Right kidney (tissue), 9 donors: ENCODE measurements at places on chromosomes 13 and 19.
A peak's percentile ranks its signal among the peaks of the same experiment; 100 is the strongest.

GRCh38 chr13:98111168-98112098 lies 31.5 kb upstream of the FARP1 start:
- DNase-seq = no peak

DNA sequence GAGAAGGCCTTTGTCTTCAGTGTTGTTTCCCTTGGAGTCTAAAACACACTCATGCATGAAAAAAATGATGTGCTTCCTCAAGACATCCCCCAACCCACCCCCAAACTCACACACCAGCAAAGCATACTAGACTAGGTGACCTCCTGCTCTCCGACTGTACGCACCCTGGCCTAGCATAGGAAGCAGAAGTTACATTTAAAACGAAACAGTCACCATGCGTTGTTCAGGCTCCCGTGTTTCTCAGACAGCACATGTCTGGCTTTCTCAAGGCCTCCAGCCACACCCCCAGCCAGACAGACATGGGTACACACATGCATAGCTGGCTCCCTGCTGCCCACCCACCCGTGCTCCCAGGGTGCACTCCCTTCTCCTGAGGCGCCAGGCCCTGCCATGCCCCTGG lies 28.7 kb upstream of the C1QTNF9 start:
- peak; percentile 34 for DNase-seq

- DNase-seq = peak; percentile 3
These were observed 483.1 kb downstream of the GPC6 start for GRCh38 chr13:93709506-93710244.

GRCh38 chr13:112696001-112696868 lies 6.4 kb downstream of the ATP11A start:
- DNase-seq = no peak

DNA sequence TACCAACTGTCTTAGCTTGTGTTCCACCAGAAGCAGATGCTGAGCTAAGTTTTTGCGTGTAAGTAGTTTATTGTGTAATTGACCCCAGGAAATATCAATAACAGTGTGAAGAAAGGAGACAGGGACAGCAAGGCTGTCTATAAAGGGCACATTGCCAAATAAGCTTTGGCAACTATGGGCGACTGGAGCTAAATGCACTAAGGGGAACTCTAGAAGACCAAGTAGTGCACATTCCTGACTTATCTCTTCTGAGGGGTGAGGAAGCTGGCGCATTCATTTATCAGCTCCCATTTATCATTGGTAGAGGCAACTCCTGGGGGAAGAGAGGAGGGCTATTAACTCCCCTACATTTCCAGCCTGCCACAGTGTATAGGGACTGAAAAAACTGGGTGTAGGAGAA lies 135.0 kb downstream of the DLEU7 start:
- no peak for DNase-seq

DNA sequence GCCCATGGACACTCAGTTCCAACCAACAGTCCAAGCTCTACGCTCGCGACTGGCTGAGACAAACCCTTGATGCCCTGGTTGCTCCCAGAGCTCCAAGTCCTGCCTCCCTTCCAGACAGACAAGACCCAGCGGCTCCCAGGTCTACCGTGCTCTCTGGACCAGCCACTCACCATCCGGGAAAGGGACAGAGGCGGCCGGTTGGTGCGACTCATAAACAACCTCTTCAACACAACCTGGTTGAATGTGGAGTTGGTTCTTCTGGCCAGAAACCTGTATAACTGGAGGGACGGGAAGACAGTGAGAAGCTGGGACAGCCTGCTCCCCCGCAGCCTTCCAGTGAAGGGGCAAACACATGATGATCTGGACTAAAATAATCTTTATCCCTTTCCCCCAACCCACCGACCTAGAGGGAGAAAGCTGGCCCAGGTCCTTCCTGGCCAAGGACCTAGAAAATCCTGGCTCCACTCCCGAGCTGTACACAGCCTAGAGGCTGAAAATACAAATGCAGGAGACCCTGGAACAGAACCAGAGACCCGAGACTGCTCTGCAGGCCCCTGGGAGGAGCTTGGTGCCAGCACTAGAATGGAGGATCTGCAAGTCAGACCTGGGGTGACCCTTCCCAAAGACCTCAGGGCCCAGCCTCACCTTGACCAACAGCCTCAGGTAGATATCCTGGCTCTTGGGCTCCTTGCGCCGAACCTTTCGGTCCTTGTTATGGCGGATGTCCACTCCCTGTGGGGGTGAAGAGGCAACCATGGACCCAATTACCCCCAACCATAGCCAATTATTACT lies 1.6 kb downstream of the RPL18 start:
- no peak for DNase-seq

- no peak for DNase-seq
These were observed 15.9 kb downstream of the CBY2 start for GRCh38 chr13:45718063-45718462.

DNA sequence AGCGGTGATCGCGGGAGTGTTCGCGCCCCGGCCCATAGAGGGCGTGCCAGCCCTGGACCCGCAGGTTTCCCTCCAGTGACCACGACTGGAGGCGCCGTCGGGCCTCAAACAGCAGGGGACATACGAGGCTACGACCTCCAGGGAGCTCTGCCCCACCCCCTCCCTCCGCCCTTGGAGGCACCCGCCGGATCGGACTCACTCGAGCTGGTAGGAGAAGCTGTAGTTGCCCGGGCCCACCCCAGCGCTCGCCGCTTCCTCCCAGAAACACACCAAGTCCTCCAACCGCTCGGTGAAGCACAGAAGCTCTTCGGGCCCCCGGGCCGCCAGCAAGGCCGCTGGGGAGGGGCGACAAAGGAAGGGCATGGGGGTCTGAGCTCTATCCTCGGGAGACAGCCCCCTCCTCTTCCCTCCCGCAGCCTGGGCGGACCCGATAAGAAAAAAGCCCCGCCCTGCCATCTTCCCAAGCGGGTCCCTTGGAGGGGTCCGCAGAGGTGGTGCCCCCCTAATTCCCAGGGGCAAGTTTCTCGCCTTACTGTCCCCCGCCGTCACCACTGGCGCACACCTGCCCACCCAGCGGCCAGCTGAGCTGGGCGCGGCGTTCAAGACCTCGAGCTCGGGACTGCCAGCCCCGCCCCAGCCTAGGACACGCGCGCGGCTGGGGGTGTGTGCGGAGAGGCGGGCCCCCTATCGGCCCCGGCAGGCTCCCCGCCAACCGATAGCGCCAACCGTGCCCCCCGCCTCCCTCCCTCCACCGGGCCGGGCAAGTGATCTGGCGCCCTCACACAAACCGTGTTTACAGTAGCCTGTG lies 1.0 kb downstream of the EPOR start:
- peak; percentile 49 for DNase-seq

DNA sequence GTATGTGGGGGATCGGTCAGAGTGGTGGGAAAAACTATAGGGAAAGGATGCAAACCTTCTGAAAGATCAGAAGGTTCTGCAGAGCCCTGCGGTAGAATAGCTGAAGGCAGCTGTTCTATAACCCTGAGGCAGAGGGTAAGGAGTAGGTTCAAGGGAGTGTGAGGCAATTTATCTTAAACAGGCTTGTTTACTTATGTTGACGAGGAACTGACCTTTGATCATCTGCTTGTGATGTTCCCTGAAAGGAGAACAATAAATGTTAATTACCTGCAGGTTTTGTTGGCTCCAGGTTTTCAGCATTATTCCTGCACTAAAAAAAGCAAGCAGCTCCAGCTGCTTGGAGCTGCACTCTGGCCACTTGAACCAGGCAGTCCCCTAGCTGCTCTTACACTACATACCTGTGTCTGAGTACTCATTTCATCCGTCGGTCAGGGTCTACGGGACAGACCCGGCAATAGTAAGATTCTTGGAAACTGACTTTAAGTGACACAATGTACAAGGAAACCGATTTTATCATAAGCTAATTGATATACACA lies 202.1 kb downstream of the TBC1D4 start:
- no peak for DNase-seq

DNA sequence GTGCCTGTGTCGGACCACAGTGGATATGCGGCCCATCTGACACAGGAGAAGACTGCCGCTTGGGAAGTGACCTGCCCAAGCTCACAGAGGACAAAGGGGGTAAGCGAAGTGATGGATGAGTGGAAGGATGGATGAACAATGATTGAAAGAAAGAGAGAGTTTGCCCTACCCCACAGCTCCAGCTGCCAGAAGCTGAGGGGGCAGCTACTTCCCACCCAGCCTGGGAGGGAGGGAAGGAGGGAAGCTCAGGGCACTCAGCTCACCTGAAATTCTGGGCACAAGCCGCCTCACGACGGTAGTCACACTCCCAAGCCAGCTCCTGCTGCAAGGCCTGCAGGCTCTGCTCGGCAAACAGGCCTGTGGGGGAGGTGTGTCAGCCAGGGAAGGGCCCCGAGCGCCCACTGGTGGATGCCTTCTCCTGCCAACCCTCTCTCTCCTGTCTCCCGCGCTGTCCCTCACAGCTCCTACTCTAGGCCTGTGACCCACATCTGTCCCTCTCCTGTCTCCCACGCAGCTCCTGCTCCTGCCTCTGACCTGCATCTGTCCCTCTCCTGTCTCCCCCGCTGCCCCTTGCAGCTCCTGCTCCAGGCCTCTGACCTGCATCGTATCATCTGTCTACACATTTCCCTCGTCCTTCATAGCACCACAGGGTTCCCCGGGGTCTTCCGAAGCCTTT lies 12.0 kb upstream of the NUMBL start:
- peak; percentile 65 for DNase-seq

DNA sequence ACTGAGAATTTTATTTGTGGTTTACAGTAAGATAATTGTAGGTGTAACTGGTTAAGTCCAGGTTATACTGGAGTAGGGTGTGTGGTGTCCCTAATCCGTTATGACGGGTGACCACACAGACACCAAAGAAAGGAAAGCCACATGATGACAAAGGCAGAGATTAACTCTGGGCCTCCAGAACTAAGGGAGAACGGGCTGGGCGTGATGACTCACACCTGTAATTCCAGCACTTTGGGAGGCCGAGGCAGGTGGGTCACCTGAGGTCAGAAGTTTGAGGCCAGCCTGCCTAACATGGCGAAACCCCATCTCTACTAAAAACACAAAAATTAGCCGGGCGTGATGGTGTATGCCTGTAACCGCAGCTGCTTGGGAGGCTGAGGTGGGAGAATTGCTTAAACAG lies 10.2 kb upstream of the FUT2 start:
- no peak for DNase-seq

DNA sequence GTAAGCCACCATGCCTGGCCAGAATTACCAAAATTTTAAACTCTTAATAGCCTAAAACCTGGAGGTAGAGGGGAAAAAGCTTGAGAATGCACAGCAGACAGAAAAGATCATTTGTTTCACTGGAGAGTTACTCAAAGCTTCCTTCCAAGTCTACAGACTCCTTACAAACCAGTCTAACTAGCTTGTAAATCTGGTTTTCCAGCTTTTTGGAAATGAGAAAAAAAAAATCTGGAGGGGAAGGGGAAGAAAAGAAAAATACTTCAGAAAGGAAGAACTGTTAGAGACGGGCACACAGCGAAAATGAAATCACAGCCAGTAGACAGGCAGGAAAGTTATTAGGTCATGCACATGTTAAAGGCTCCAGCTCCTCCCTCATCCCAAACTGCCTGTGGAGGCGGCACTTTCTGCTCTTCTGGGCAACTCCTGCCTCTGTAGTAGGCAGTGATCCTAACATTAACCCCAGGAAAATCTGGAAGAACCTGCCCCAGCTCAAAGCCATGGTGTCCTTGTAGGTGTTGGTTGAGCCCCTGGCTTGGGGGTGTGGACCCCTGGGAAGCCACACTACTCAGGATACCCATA lies 17.3 kb downstream of the PARP4 start:
- no peak for DNase-seq
